G401 (cell line): ENCODE measurements at places on chromosomes 2 and 18. TPM values are rescaled to one million over a fixed set of nuclear protein-coding genes. Genes with fewer than 3 reads are reported as not detected.

DNA sequence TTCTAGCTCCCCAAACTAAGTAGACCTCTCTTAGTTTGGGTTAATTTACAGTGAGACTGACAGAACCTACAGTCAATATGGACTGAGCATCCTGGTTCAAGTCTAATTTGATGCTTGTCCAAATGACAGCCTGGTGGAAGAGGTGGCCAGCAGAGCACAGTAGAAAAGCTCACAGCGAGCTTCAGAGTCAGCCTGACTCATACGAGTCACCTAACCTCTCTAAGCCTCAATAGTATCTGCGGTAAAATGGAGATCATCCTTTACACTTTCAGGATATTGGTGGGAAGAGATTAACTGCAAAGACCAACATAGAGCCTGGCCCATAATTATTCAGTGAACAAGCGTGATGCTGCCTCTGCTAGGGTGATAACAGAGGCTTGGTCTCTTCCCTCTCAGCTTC, 54.5 kb downstream of the DOCK10 start:
- DNase-seq: no peak

GRCh38 chr2:215269397-215270117, 42.3 kb upstream of the ATIC start:
- DNase-seq: peak; percentile 70

POTEC gene
- not detected in 2 replicates for total RNA-seq

DNA sequence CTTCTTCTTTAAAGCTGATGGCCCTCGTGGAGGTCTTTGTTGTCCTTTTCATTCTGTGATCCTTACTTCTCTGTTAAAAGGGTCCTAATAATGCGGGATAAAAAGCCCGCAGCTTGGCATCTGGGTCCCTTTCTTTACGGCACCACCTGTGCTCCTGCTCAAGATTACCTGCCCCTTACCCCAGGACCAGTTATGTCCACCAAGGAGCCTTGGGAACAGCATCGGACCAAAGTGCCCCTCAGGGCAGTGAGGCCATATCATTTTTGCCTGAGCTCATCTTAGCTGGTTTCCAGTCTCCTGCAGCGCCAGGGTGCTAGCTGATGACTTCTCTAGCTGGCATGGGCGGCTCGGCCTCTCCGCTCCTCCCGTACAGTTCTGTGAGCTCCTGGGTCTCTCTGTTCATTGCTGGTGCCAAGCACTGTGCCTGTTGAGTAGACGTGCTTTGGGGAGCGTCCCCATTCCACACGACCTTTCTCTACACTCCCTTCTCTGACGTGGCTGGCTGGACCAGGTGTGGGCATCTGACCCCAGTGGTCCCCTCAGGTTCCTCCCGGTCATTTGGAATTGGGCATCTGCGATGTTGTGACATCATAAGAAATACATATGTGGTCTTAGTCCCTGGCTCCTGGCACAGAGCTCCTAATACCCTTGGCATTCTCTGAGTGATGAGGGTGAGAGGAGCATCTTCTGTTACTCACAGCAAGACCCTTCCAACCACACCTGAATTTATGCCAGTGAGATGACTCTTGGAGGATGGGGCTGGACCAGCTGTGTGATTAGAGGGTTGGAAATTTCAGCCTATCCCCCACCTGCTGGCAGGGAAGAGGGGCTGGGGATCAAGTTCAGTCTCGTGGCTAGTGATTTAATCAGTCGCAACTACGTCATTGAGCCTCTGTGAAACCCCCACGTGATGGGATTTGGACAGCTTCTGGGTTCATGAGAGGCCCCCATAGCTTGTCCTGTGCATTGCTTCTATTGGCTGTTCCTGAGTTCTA, 134.2 kb upstream of the HS6ST1 start:
- DNase-seq: no peak

- DNase-seq: no peak
These were observed 35.5 kb downstream of the NXPH2 start for GRCh38 chr2:138744713-138745112.

GRCh38 chr2:156423674-156424282, 12.4 kb upstream of the GPD2 start:
- no peak for DNase-seq

EFHD1 gene
- total RNA-seq: 2.4 and 4.2 TPM in 2 replicates

GRCh38 chr2:74952575-74952974, 5.9 kb upstream of the POLE4 start:
- no peak for DNase-seq
